SIG-M5 (cell line): ENCODE measurements at places on chromosomes 4 and X.

- DNase-seq, result no peak
These were observed 410.3 kb upstream of the PPP1R2C start for GRCh38 chrX:43188296-43188695.

- DNase-seq, result no peak
These were observed 16.4 kb upstream of the SLC4A4 start for GRCh38 chr4:71322425-71322824.

DNA sequence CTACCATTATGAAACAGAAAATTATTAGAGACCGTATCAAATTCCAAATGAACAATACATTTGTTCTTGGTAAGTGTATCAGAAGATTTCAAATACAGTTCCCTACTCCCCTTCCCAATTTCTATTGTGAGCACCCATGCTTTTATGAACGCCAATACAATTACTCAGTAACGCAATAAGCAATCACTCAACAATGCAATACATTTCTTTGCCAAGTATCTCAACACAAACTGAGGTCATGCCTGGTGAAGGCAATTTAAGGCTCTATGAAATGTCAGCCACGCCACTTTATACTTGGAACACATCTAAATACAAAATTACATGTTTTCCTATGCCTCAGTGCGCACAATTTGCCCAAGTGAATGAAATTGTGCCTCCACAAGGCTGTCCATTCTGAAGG, 712 bp downstream of the PNPLA4 start:
- DNase-seq, result no peak

DNA sequence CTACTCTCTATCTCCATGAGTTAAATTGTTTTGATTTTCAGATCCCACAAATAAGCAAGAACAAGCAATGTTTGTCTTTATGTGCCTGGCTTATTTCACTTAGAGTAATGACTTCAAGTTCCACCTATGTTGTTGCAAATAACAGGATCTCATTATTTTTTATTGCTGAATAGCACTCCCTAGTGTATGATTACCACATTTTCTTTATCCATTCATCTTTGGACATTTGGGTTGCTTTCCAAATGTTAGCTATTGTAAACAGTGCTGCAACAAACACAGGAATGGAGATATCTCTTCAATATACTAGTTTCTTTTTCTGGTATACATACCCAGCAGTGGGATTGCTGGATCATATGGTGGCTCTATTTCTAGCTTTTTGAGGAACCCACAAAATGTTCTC, 136.0 kb downstream of the SLITRK2 start:
- DNase-seq, result no peak

DNA sequence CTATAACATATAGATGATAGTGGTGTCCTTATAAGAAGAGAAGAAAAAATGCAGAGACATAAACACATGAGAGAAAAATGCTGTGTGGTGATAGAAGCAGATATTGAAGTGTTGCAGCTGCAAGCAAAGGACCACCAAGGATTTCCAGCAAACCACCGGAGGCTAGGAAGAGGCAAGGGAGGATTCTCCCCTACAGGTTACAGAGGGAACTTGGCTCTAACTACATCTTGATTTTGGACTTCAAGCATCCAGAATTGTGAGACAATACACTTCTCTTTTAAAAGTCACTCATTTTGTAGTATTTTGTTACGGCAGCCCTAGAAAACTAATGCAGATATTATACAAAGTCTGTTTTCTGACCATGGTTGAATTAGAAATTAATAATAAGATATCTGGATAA, 30.4 kb upstream of the CHRDL1 start:
- no peak for DNase-seq
